CD8-positive, alpha-beta memory T cell (primary cell): ENCODE measurements at places on chromosomes 7 and 10.

GRCh38 chr7:155221547-155221946 lies 76.1 kb upstream of the INSIG1 start:
- no peak overlapping the region for H3K27ac ChIP-seq
- DNase-seq: no peak
- no peaks in the 10 kb centered on the region for H3K27me3 ChIP-seq
- no peaks in the 10 kb centered on the region for H3K4me1 ChIP-seq

- H3K27me3 ChIP-seq: no peaks in the 10 kb centered on the region
- DNase-seq: no peak
These were observed 163.2 kb downstream of the ADAM12 start for GRCh38 chr10:126224967-126225671.

- H3K27me3 ChIP-seq: no peaks in the 10 kb centered on the region
- peaks cover 54% of the 10 kb centered on the region for H3K4me1 ChIP-seq
- H3K4me3 ChIP-seq: no peak overlapping the region
- H3K27ac ChIP-seq: no peak overlapping the region
These were observed 34.6 kb downstream of the CARD11 start for GRCh38 chr7:3009086-3009485.

DNA sequence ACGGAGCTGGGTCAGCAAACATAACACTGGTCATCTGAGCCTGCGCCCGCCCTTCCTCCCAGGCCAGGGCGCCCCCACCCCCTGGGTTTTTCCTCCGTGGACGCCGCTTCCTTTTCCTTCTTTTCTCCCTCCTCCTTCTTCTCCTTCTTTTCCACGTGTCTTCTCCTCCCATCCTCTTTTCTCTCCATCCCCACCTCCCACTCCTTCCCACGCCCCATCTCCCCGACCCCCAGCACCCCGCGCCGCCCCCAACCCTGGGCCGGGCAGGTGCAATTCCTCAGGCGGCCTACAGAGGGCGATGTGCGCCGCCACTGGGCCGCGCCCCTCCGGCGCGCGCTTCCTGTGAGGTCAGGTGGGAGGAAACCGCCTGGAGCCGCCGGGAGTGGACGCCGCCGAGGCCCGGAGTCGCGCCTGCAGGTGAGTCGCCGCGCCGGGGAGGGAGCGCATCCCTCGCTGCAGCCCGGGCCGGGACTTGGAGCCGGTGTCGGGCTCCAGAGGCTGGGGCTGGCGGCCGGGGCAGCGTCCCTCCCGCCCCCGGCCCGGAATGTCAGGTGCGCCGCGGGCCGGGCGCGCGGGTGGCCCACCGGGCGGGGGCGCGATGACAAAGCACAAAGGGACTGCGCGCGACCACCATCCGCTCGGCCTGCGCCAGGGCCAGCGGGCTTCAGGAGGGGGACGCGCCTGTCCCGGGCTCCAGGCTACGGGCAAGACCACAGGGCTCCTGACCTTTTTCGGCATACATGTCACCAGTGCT lies at the start of gene FAM241B:
Gene FAM241B (plus strand): TSS at position 351 of the 754 bp plus-strand sequence. CDS start 1,497 bp downstream, outside the sequence.
- peaks cover 15% of the 10 kb centered on the region for H3K4me1 ChIP-seq
- H3K27ac ChIP-seq: peak within 1 kb of the TSS; percentile 16
- H3K36me3 ChIP-seq: no peaks in the 10 kb centered on the region
- peak within 1 kb of the TSS; percentile 65 for H3K4me3 ChIP-seq
- H3K27me3 ChIP-seq: no peaks in the 10 kb centered on the region

DNA sequence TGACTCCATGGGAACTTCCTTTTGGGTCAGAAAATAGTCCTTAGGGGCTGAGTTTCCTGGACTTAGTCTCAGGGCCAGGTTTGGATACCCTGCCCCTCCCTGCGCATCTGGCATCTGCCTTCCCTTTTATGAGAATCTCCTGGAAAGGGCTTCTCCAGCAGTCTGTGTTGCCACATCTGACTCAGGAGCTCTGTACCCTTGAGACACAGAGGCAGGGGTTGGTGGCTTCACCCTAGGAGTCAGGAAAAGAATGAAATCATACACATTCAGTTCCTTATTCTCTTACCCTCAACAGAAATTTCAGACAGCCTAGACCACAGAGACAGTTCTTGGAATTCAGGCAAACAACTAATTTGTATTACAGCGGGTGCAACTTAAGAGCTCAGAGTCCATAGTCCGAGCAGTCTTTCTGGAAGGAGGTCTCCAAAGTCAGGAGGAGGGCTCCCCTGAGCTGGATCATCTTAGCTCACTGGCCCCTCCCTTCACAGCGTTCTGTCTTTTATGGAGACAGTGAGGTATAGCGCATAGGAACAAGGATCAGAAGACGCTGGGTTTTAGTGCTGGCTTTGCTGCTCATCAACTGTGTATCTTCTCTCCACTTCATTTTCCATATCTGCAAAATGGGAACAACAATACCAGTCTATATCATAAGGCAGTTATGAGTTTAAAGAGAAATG lies 3.0 kb upstream of the PLAU start:
- H3K27ac ChIP-seq: peak overlapping the region; percentile 28
- H3K36me3 ChIP-seq: no peaks in the 10 kb centered on the region
- no peak for DNase-seq
- no peak overlapping the region for H3K4me3 ChIP-seq
- H3K27me3 ChIP-seq: peaks cover 25% of the 10 kb centered on the region

DNA sequence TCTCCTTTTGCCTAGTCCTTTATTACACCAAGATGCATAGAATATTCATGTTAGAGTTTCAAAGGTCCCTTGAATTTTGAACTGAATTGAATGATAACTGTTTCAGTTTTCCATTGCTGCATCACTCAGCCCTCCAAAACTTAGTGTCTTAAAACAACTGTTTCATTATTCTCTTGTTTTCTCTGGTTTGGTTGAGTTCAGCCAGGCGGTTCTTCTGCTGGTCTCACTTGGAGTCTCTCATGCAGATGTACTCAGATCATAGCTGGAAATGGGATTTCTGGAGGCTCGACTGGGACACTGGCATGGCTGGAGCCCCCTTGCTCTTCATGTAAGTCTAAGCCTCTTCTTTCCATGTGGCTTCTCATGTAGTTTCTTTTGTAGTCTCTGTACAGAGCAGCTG lies 107.2 kb upstream of the MKI67 start:
- no peaks in the 10 kb centered on the region for H3K27me3 ChIP-seq
- no peaks in the 10 kb centered on the region for H3K4me1 ChIP-seq

GRCh38 chr10:123991611-123992570 lies 100.3 kb upstream of the CPXM2 start:
- no peak for DNase-seq
- peaks cover 11% of the 10 kb centered on the region for H3K4me1 ChIP-seq
- no peak overlapping the region for H3K4me3 ChIP-seq
- no peaks in the 10 kb centered on the region for H3K36me3 ChIP-seq
- no peak overlapping the region for H3K27ac ChIP-seq

- no peaks in the 10 kb centered on the region for H3K36me3 ChIP-seq
- DNase-seq: no peak
- H3K4me1 ChIP-seq: no peaks in the 10 kb centered on the region
- no peak overlapping the region for H3K27ac ChIP-seq
- H3K27me3 ChIP-seq: peaks cover 23% of the 10 kb centered on the region
These were observed 31.0 kb downstream of the SRRM3 start for GRCh38 chr7:76232698-76233097.

GRCh38 chr10:111137587-111137986 lies 60.8 kb downstream of the ADRA2A start:
- H3K36me3 ChIP-seq: no peaks in the 10 kb centered on the region
- no peak for DNase-seq
- no peak overlapping the region for H3K4me3 ChIP-seq
- H3K4me1 ChIP-seq: no peaks in the 10 kb centered on the region

GRCh38 chr7:155773531-155773930 lies 38.7 kb downstream of the SHH start:
- H3K36me3 ChIP-seq: peaks cover 74% of the 10 kb centered on the region
- no peak overlapping the region for H3K27ac ChIP-seq
- no peak for DNase-seq
- H3K4me1 ChIP-seq: no peaks in the 10 kb centered on the region
- no peak overlapping the region for H3K4me3 ChIP-seq
- H3K27me3 ChIP-seq: no peaks in the 10 kb centered on the region
